Occipital lobe (tissue), 3 donors: ENCODE measurements at places on chromosomes 16 and 17. TPM values are rescaled to one million over a fixed set of nuclear protein-coding genes. Genes with fewer than 3 reads are reported as not detected.

The CNTNAP1 gene
- 7.5 TPM for total RNA-seq

The CCR7 gene
- not detected for total RNA-seq

The BMERB1 gene
- total RNA-seq: 81.6 TPM

The CDRT15 gene
- not detected for total RNA-seq

The KRT27 gene
- total RNA-seq: not detected

The RAB26 gene
- total RNA-seq: 5.8 TPM

- no peak for DNase-seq
Measured at GRCh38 chr17:79721993-79722671, 8.6 kb upstream of the ENPP7 start.

DNA sequence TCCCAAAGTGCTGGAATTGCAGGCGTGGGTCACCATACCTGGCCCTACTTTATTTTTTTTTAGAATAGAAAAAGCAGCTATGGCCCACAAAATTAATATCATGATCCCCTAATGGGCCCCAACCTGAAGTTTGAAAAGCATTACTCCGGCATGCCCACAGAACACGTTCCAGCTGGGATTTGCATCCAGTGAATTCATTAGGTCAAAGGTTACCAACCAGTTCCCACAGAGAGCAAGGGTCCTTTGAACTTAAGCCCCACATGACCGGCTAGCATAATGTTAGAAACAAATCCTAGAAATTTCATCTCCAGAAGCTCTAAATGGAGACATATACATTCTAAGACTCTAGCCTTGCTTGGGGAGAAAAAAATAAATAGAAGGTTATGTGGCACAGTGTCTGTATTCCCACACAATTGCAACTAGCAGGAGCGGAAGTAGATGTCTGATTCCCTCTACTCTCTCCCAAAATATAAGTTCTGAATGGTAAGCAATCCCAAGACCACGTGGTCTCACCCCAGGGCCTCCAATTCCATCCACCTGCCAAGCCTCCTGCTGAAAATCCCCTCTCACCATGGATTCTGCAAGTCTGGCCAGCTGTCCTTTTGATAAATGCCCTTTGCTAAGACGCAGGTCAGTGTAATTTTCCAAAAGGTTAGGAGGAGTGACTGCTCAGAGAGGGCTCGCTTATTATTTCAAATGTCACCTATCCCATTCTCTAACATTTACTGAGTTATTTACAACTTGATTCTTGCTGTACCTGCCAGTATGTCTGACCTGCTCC, 395.8 kb downstream of the NPIPA8 start:
- no peak for DNase-seq

DNA sequence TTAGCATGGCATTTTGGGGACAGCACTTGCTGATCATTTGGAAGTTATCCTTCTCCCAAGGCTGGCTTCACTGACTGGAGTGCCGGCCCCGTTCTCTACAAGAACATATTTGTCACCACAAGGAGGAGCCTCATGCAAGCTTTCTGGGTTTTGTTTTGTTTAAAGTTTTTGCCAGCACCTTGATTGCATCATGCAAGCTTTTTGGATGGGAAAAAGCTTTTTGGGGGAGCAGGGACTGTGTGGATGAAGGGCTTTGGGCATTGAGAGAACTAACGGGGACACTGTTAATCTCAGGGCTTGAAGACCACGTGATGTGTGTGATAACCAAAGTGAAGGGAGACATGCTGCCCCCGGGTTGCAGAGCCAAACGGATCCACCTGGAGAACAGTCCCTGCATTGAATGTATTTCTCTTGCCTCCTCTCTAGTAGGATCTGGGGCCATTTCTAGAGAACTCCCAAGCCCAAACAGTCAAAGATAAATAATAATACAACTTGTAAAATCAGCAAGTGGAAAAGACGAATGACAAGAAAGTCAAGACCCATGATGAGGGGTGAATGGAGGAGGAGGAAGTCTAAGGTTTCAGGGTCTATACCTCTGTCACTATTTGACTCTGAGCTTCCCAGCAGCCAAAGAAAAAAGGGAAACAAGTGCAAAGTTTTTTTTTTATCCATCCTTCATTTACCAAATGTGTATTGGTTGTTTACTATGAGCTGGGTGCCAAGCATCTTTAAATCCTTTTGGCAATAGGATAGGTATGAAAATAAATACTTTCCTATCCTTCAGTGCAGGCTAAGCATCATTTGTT, 17.2 kb downstream of the TMEM114 start:
- peak; percentile 8 for DNase-seq

DNA sequence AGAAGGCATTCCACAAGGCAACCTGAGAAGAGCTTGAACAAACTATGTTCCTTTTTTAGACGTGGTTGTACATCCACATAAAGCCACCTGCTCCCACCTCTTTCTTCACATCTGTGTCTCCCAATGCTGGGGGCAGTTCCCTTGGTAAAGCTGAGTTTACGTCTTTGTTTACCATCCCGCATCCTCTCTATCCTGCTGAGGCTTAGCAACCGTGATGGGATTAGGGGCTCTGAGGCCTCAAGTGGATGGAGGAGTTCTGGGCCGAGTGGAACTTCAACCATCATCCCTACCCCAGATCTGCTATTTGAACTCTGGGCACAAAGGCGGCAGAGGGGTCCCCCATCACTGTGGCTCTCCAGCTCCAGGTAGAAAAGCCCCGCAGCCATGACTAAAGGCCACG, 94.2 kb upstream of the CREBBP start:
- no peak for DNase-seq

DNA sequence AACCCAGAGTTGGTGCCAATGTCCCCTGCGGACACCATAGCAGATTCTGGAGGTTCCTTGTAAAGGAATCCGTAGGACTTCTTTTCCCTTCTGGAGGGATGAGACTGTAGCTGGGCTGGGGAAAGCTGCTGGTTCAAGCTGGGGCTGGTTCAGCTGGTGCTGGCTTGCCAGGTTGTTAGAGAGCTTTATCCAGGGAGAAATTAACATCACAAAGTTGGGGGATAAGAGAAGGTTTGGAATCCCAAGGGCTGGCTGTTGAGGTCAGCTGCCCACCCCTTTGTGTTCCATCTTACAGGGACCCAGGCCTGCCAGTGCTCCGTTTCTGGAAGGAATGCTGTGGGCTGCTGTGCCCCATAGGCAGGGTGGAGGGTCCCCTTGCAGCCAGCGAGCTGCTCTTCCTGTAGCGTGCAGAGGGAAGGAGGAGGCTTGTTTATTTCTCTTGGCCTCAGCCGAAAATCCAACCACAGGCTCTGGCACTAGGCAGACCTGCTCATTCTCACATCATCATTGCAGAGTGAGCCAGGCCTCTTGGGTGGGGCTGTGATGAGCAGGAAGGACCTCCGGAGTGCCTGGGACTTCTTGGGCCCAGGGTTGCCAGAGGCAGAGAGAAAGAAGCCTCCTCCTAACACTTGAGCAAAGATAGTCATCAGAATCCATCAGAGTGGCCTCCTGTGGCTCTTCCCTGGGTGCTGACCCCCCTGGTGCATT, 251.1 kb downstream of the SEC14L1 start:
- no peak for DNase-seq

GRCh38 chr17:14318918-14319205, 18.0 kb downstream of the HS3ST3B1 start:
- DNase-seq: no peak

DNA sequence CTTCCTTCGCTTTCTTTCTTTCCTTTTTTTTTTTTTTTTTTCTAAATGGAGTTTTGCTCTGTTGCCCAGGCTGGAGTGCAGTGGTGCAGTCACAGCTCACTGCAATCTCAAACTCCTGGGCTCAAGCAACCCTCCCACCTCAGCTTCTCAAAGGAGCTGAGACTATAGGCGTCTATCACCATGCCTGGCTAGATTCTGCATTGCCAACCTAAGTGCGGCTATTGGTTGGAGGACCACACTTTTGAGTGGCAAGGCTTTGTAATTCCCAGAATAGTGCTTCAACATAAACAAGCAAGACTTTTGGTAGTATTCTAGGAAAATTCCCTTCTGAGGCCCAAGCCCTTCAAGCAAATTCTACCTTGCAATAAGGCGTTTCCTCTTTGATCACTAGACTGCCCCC, 107.8 kb downstream of the YPEL2 start:
- DNase-seq: no peak

DNA sequence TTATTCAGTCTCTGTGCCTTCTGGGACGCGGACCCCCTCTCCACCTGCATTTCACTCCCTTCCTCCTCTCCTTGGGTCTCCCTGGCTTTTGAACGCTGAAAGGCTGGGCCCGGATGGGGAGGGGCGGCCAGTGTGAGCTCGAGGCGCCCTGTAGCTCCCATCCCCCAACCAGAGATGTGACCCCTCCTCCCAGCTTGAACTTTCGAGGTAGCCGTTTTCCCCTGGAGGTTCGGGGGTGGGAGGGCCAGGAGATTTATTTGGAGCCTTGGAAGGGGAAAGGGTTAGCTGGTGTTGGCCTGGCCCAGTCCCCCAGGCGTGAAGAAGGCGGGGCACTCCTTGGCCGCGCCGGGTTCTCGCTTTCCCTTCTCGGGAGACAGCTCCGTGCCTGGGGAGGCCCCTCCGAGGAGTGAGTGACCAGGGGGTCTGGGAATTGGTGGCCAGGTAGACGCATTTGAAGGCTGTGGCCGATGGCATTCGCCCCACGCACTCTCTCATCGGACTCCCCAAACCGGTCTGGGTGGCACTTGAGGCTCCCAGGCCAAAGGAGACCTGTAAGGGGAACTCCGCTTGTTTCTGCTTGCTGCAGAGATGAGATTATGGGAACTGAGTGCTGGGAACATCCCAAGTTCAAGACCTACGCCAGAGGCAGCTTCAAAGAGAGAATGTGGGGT, 942 bp downstream of the LDAF1 start:
- DNase-seq: no peak

DNA sequence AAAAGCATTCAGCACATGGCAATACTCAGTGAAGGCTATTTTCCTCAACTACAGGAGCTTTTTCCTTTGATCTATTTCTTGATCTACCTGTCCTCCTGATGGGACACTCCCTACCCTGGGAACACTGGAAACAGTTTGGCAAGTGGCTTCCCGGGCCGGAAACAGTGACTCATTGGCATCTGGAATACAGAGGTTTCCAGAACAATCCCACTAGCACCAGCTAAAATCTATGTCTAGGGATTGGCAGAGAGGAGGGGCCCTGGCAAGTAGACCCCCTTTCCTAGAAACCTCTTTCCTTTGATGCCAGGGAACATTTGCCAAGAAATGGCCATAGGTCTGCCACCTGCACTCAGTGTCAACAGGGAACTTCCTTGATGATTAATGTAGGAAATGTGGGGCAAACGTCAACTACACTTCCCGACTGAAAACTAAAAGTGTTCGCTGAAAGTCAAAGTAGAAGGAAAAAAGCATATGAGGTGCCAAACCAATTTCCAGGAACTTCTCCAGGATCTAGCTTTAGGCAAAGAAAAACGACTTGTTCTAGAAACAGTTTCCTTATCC, 30.4 kb upstream of the FBXW10B start:
- DNase-seq: no peak

GRCh38 chr16:86578061-86578599, at the start of gene FOXL1:
TSS of gene FOXL1 (plus strand) at chr16:86578549. CDS start at chr16:86578724, 175 bp downstream.
- DNase-seq: no peak

DNA sequence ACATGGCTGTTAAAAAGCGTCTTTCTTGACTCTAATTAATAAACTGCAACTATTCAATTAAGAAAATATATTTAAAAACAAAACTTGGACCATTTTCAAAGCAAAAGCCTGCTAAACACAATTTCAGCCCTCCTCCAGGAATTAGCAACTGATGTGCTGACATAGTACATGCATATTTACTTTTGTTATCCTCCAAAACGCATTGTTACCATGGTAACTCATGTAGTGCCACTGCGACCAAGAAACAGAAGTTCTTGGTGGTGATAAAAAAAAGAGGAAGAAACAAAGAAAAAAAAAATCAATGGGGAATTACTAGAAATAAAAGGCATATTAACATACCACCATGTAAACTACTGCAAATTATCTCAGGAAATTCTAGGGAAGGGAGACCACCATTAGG, 793.4 kb upstream of the CDH8 start:
- DNase-seq: no peak

GRCh38 chr17:74878658-74879057, 5.9 kb upstream of the FDXR start:
- DNase-seq: no peak

- DNase-seq: no peak
Measured at GRCh38 chr16:57444711-57445110, 2.5 kb downstream of the CIAPIN1 start.

DNA sequence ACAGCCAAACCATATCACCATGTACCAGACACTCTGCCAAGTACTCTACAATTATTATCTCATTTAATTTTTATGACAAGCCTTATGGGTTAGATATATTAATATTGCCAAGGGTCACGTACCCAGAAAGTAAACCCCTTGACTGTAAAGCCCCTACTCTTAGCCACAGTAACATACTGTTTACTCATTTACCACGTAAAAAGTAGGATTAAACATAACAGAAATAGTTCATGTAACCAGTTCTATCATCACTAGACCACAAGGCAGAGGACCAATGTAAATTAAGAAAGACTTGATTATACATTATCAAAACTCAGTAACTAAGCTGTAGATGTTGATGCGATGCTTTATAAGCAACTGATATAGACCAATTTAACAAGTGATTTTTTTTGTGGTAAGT, 101.5 kb upstream of the CNTNAP4 start:
- DNase-seq: no peak

- no peak for DNase-seq
Measured at GRCh38 chr17:29042026-29042678, 789 bp upstream of the PIPOX start.

DNA sequence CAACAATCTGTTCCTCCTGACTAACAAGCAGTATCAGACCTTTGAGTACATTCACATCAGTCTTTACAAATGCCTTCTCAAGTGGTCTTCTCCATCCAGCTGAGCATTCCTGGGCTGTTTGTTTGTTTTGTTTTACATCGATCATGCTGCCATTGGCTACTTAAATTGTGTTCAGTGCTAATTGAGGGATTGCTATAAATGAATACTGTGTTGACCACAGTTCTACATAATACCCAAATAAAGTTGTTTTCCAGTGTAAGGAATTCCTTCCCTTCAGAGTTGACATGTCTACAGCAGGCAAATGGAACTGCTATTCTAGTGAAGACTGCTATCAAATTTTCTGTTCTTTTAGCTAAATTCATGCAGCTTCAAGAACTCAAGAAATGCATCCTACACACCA, 3.2 kb downstream of the CDH8 start:
- no peak for DNase-seq

- no peak for DNase-seq
Measured at GRCh38 chr17:75348386-75349012, 57.0 kb downstream of the GRB2 start.

DNA sequence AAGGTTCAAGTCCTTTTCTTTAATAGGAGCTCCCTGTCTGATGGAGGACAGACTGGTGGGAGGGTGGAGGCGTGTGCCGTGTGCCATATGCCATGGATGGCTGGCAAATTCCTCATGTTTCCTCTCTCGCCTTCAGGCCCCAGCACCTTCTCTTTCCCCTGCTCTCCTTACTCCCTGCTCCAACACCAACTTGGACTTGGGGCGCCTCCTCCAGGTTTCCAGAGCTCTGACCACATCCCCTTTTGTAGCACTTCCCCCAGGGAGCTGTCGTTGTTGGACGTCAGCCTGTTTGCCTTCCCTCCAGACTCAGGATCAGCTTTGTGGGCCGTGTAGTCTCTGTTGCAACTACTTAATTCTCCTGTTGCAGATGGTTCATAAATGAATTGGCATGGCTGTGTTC, 30.7 kb downstream of the TMC7 start:
- DNase-seq: no peak
